ENCODE measurements at places on chromosomes 16 and 17.

DNA sequence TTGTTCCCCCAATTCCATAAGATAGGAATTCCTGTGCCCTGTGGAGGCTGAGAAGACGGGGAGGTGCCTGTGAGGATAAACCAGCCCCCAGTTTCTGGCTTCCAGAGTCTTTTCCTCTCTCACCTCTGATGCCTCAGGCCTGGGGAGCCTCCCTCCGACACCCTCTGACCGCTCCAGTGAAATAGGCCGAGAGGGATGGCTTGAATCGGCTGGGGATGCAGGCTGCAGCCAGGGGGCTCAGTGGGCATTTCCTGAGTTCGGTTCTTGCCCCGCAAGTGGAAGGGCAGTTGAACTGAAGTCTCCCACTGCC is 339.4 kb downstream of the SEC14L1 start:
- DNase-seq, result no peak

- no peak for DNase-seq
These were observed 46.4 kb upstream of the CDH13 start for GRCh38 chr16:82580298-82580890.

DNA sequence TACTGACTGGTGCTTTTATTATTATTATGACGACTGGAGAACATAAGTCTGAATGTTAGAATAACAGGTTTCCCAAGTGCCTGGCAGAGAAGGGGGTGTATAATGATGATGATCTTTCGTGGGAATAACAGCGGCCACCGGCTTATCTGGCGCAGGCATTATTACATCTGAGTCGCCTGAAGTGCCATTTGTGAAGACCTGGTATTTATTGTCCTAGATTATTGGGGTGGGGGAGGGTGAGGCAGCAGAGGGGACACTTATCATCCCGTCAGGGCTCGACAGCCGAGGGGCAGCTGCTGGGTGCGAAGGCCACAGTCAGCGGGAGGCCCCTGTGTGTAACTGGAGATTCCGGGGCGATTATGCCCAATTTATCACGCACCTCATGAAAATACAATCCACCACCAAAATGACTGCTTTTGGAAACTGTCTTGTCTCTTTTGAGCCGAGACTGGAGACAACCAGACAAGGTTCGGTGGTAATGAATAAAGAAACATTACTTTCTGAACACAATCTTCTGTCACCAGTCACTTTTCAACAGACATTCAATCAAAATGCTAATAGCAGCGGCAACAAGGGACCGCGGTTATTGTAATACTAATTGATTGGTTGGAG is 199.3 kb downstream of the CCDC182 start:
- DNase-seq, result no peak

DNA sequence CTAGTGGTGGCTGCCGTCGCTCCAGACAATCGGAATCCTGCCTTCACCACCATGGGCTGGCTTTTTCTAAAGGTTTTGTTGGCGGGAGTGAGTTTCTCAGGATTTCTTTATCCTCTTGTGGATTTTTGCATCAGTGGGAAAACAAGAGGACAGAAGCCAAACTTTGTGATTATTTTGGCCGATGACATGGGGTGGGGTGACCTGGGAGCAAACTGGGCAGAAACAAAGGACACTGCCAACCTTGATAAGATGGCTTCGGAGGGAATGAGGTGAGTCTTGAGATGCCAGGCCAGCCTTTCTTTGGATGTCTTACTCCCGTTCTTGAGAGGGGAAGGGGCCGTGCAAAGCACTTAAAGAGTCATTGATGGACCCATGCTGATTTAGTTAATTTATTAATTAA is 16.1 kb downstream of the ARSG start:
- no peak for DNase-seq

DNA sequence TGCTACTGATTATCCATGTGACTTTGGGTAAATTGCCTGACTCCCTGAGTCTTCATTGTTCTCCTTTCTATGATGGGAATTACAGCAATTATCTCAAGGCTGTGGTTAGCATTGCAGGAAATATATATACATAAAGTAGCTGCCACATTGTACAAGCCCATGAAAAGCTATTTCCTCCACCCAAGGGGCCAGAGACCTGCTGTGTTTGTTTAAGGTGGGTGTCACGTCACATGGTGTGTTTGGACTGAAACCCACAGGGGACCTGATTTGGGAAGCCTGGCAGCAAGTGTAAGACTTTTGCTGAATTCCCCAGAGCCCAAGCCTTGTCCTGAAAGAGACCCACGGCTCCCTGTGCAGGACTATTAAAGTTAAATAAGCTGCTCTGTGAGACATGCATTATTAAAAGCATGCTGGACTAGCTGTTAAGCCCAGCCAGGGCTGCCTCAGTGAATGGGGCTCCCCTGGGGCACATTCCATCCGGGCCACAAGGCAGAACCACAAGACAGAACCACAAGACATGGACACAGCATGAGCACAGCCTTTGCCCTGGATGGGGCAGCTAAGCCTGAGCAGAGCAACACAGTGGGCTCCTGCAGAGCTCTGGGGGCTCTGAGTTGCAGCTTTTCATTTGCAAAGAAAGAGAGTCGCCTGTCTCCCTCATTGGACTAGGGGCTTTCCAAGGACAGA is 148.9 kb downstream of the SPACA3 start:
- DNase-seq, result no peak

DNA sequence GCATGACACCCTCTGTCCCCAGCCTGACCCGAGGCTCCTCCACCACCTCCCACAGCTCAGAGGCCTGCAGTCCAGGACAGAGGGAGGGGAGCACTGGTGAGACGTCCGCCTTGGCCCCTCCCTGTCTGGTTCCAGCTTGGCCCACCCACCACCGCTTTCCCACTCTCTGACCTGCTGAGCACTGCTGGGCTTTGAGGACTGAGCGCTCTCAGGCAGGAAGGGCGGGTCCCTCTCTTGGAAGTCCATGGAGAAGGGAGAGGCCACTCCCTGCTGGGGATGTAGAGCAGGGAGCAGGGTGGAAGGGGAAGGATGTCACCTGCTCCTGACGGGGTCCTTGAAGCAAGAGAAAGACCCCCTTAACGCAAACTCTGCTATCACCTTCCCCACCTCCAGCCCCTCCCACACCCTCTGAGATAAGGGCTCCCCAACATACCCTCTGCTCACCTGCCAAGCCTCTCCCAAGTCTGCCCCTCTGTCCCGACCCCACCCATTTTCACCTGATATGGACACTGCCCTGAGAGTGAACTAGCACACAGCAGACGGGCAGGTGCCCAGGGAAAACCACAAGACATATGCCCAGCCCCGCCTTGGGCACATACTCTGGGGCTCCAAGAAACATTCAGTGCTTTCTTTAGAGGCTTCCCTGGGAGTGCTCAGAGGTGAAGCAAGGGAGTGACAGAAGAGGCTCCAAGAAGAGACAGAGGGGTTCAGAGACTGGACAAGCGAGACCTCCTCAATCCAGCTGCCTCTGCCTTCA is 1.4 kb downstream of the OSBPL7 start:
- no peak for DNase-seq

DNA sequence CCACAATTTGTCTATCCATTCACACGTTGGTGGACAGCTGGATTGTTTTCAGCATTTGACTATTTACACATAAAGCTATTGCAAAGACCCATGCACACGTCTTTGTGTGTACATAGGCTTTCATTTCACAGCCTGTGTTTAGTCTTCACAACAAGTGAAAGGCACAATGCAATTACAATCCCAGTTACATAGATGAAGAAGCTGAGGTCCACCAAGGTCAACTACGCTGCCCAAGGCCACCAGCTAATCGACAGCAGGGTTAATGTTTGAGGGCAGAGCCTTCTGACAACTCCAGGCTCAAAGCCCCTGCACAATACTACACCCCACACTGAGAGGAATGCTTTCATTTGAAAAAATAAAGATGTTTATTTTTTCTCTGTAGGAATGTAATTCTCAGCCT is 93.6 kb upstream of the CDH13 start:
- no peak for DNase-seq

DNA sequence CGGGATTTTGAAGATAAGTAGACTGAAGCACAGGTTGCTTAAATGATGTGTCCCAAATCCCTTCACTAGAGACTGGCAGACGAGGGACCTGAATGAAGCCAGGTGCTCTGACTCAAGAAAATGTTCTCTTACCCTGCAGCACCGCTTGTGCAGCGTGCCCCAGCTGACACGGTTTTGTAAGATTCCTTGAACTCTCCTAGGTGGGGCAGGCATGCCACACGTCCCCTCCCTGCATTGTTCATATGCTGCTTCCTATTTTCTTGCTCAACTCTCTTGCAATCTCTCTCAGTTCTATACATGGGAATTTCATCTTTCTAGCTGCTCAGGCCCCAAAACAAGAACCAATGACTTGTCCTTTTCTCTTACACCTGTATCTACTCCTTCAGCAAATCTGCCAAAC is 22.1 kb upstream of the HNF1B start:
- DNase-seq, result no peak

GRCh38 chr16:4882000-4882632 is 34.8 kb downstream of the UBN1 start:
- no peak for DNase-seq

GRCh38 chr17:38561416-38562214 is 44.1 kb downstream of the SRCIN1 start:
- no peak for DNase-seq

DNA sequence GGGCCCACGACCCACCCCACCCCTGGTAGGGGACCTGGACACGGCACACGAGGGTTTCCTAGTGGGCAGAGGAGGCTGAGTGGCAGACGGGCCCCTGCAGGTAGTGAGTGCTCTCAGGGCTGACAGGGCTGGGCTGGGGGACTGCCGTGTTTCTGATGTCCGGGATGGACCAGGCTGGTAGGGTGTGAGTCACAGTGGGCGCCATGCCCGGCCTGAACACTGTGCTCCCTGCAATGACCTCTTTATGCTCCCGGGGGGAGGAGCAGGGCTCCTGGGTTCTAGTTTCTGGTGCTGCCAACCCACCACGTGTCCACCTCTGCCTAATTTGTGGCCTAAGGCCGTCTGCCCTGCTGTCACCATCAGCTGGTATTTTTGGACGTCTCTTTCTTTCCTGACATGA is 26.3 kb downstream of the ARHGAP23 start:
- no peak for DNase-seq

GRCh38 chr17:66916946-66917345 is 47.6 kb upstream of the CACNG4 start:
- DNase-seq, result no peak

DNA sequence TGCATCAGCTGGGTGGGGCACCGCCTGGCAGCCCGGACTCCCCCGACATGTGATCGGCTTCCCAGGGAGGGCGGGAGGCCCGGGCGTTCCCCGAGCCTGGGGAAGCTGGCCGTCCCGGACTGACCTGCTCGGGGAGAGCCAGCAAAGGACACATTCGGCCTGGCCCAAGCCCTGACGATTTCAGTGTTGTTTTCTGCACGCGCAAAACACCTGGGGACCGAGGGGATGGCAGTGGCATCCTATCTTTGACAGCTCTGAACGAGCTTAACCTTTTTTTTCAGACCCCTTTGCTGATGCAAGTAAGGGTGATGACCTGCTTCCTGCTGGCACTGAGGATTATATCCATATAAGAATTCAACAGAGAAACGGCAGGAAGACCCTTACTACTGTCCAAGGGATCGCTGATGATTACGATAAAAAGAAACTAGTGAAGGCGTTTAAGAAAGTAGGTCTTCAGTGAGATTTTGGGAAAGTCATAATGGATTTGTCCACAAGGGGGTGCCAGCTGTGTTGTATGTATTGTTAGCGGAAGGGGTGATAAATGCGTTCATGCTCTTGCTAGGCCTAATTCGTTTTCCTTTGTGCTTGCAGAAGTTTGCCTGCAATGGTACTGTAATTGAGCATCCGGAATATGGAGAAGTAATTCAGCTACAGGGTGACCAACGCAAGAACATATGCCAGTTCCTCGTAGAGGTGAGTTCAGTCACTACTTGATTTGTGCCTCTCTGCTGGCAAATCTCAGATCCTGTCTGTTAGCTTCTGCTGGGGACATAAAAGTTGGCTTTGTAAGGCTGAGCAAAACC is 1.0 kb downstream of the EIF1 start:
- DNase-seq, result no peak

GRCh38 chr16:89691231-89691985 is 4.9 kb downstream of the CDK10 start:
- DNase-seq, result no peak

DNA sequence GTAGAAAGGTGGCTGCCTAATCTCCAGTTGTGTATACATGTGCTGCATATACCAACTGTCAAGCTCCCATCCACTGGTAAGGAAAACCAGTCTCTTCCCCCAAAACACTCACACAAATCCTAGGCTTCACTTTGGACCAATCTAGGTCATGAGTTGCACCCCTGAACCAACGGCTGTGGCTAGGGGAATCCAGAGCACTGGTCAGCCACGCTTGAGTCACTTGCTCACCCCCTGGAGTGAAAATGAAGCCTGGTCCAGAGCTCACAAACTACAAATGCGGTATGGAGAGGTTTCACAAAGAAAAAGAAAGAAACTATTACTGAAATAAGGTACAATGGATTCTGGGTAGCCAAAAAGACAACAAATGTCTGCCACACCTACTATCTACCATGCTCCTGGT is 66.1 kb upstream of the NLK start:
- DNase-seq, result no peak

DNA sequence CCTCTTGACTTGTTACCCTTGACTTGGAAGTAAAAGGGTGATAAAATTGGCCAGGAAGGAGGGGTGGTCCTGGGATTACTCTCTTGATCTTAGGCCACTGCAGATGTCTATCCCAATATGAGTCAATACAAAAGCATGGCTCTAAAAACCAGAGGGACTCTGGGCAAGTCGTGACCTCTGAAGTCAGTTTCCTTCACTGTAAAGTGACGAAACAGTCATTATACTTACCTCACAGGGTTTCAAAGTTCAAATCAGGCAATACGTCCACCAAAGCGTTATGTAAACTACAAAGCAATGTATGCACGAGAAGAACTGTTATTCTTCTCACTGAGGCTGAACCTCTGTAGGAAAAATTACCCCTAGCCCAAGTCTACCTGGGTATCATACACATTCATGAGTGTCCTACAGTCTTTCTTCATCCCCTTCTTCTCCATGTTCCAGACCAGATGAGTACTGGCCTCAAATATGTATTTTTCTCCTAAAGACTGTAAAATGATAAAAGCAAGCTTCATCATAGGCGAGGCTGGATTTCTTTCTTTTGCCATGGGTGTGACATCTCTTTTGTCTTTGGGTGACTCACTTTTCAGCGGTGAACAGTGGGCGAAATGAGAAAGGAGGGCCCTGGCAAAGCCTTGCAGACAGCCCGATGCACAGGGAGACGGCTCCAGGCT is 34.5 kb upstream of the CLEC18B start:
- DNase-seq, result no peak

DNA sequence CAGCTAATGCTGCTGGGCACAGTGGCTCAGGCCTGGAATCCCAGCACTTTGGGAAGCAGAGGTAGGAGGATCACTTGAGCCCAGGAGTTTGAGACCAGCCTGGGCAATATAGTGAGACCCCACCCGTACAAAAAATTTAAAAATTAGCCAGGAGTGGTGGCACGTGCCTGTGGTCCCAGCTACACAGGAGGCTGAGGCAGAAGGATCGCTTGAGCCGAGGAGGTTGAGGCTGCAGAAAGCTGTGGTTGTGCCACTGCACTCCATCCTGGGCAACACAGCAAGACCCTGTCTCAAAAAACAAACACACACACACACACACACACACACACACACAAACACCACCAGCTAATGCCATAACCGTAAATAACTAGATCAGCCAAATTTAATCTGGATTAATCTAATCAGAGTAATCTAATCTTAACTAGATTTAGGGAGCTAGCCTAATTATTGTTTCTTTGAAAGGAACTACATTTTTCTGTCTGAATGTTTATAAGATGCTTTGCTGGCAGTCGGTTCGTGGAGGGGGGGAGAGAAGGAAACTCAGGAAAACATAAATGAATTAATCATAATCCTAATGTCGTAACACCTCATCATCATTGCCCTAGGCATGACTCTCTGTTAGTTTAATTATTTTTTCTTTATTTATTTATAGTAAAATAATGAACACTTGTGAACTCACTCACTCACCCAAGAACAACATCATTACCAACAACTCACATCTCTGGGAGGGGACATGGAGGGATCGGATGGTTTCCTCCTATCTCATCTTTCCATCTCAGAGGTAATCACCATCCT is 12.5 kb upstream of the RBBP6 start:
- DNase-seq, result no peak

Data from HEK293T (cell line).